ENCODE measurements at places on chromosomes 16 and 17.

DNA sequence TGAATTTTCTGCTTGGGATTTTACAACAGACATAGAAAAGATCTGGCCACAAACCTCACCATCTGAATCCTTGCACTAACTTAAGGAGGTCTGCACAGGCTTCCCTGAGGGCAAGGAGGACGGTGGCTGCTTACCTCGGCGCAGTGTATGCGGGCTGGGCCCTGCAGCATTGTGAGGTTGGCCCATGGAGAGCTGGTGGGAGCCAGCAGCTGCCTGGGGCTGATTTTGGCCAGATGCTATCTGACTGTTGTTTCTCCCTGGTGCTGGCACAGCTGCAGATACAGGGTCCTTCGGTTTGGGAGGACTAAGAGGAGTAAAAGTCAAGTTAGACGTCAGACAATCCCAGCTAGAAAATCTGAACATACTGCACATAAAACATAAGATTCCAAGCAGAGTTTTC, 79.8 kb downstream of the ARHGAP17 start:
- no peak for DNase-seq

DNA sequence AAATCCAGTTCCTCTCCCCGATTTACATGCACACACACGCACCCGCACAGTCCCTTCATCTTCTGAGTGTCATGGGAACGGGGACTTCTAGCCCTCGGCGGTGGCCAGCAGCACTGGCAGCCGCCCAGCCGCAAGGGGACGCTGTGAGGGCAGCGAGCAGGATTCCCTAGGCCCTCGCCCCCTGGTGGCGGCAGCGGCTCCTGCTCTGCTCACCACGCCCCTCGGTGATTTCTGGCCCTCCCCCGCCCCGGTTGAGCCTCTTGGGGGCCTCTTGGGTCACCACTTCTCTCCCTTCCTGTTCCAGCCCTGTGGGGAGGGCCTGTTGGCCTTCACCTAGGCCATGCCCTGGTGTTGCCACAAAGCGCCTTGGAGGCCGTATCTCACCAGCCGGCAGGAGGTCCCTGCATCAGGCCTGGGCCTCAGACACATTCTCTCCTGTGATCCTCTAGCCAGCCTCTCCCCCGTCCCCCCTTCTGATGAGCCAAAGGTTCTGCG, 75.2 kb upstream of the KSR1 start:
- no peak for DNase-seq

- no peak for DNase-seq
Measured at GRCh38 chr17:4249452-4250029, 14.2 kb downstream of the ANKFY1 start.

- no peak for DNase-seq
Measured at GRCh38 chr17:43449470-43450248, 34.1 kb upstream of the DHX8 start.

GRCh38 chr17:59332749-59333377, 1.4 kb downstream of the YPEL2 start:
- no peak for DNase-seq

- DNase-seq = no peak
Measured at GRCh38 chr16:54648575-54648974, 282.1 kb upstream of the IRX5 start.

DNA sequence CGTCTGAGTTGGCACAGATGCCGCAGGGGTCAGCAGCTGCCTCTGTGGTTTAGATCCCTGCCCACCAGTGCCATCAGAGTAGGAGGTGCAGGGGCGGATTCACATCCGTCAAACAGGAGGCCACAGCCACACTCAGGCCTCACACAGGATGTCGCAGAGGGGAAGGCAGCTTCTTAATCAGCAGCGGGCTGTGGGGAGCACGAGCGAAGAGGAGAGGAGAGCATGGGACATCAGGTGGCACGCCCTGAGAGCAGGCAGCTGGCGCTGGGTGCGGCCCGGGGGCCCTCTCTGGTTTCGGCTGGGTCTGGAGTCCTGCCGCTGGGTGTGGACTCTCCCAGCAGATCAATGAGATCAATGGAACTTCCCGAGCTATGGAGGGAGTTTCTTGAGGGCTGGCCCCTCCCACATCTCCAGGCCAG, 9.6 kb downstream of the LLGL2 start:
- no peak for DNase-seq

- no peak for DNase-seq
Measured at GRCh38 chr16:81925016-81925415, 86.3 kb downstream of the SDR42E1 start.

GRCh38 chr17:6027342-6028024, 42.7 kb upstream of the WSCD1 start:
- DNase-seq = no peak

GRCh38 chr17:40448639-40449261, 5.5 kb downstream of the IGFBP4 start:
- no peak for DNase-seq

- DNase-seq = no peak
Measured at GRCh38 chr17:83196024-83196365, 116.6 kb downstream of the METRNL start.

GRCh38 chr17:56994009-56994792, 16.3 kb downstream of the SCPEP1 start:
- DNase-seq = no peak
